ENCODE measurements at places on chromosomes 5 and 9. TPM values are rescaled to one million over a fixed set of nuclear protein-coding genes. Genes with fewer than 3 reads are reported as not detected.

DNA sequence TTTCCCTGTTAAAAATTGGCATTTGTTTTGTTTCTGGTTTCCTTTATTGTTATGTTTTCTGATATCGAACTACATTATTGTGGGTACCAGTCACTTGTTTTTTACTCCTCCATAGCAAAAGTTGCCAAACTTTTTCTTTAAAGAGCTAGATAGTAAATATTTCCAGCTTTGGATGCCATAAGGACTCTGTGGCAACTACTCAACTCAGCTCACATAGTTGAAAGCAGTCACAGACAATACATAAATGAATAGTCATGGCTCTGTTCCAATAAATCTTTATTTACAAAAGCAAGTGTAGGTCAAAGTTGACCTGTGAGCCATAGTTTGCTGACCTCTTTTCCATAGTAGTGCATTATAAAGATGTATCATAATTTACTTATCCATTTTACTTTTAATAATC is 305.0 kb downstream of the RASEF start:
- no peak for DNase-seq

- peak; percentile 78 for DNase-seq
Measured at GRCh38 chr5:56012281-56012963, 17.7 kb upstream of the IL6ST start.

DNA sequence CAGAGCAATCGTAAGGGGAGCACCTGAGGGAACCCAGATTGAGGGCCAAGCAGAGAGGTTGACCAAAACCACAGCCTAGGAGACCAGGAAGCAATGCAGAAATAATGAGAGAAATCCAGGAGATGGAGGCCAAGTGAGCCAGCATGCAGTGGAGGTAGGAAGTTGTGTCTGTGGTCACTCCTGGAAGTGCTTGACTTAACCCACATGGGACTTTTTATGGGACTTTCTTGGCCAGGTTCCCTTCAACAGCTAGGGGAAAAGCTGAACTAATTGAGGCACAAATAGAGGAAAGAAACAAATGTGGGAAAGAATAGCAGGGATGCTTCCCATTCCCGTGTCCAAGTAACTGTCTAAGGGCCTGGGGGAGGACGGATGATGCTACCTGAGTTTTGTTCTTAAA is 293.2 kb upstream of the CLINT1 start:
- DNase-seq: peak; percentile 66

DNA sequence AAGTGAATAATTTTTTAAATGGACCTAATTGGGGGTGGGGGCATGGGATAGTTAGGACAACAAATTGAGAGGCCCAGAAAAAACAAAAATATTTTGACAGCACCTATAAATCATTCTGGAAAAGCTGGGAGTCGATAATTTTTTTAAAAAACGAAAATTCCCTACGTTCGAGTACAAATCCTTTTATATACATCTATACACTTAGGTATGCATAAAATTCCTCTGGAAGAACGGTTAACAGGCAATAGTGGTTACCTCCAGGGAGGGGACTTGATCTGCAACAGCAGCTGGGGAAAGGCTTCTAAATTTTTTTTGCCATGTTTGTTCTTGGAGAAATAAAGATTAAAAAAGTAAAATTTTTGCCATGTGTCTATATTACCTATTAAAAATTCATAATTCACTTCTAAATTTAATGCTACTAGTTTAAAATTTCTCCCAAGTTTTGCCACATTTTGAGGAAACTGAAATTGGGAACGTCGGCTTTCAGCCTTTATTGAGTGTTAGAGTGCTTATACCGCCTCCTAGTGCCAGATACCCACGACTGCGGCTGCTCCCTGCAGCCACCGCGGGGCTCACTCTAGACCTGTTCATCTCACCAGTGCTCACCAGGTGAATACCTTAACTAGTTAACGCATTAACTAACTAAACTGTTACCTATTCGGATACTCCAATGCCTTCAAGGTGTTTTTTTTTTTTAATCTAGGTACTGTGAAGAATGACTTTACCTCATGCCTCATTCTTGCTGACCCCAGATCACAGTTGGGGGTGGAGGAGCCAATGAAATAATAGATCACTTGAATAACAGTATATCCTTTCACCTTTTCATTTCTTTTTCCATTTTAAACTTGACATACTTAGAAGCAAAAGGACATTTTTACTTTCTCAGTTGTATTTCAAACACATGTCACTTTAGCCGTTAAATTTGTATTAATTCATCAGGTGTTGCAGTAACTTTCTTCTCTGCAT is 1.8 kb upstream of the BHMT start:
- no peak for DNase-seq

DNA sequence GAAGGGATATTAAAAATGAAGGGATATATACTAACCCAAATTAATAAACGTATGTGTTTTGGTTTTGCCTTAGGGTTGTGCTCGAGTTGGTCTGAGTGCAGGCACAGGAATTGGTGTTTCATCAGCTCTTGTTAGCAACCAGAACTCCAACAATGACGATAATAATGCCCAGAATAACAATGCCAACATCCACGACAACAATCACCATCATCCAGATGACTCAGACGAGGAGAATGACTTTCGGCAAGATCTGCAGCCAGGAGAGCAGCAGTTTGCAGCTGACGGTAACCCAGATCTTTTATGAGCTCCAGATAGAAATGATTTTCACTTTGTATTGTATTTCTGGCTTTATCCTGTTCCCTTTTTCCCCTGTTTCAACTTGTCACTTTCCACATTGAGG is 33.2 kb downstream of the FBXO38 start:
- peak; percentile 74 for DNase-seq

The PCDHA1 gene
- not detected for total RNA-seq
